ENCODE measurements at places on chromosomes 3 and 15. TPM values are rescaled to one million over a fixed set of nuclear protein-coding genes. Genes with fewer than 3 reads are reported as not detected.
A peak's percentile ranks its signal among the peaks of the same experiment; 100 is the strongest.

GP5 gene
- 0.52 TPM for total RNA-seq

DNA sequence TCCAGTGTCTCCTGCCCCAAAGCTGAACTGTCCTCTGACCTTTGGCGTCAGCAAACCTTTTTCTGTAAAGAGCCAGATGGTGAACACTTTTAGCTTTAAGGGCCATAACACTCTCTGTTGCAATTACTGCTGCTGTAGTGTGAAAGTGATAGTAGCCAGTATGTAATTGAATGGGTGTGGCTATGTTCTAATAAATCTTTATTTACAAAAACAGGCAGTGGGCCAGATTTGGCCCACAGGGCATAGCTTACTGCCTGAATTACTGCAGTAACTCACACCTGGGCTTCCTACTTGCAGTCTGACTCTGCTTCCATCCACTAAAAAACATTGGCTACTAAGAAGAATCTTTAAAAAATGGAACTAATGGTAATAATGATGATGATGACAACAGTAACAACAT lies 68.0 kb upstream of the SLC6A11 start:
- H3K27me3 ChIP-seq = no peaks in the 10 kb centered on the region
- H3K36me3 ChIP-seq = no peaks in the 10 kb centered on the region
- no peaks in the 10 kb centered on the region for H3K4me1 ChIP-seq
- H3K27ac ChIP-seq = no peak overlapping the region
- no peak for DNase-seq

GRCh38 chr3:23815879-23816278 lies 10.1 kb downstream of the UBE2E1 start:
- H3K27ac ChIP-seq = no peak overlapping the region
- peaks cover 4% of the 10 kb centered on the region for H3K4me1 ChIP-seq
- no peak for DNase-seq
- H3K36me3 ChIP-seq = no peaks in the 10 kb centered on the region

- H3K4me3 ChIP-seq = no peak overlapping the region
- H3K4me1 ChIP-seq = no peaks in the 10 kb centered on the region
- no peaks in the 10 kb centered on the region for H3K27me3 ChIP-seq
These were observed 29.9 kb downstream of the ACKR4 start for GRCh38 chr3:132626955-132627354.

DNA sequence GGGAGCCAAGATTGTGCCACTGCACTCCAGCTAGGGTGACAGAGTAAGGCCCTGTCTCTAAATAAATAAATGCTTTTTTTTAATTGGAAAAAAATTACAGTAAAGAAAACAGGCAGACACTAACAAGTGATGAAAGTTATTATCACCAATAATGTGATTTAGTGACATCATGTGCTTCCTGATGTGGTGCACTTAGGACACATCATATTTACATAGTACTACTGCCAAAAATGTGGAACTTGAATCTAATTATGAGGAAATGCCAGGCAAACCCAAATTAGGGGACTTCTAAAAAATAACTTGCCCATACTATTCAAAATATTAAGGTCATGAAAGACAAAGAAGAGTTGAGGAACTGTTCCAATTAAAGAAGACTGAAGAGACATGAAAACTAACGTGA lies 30.8 kb downstream of the MAP4 start:
- no peaks in the 10 kb centered on the region for H3K27me3 ChIP-seq
- no peak for DNase-seq
- H3K4me1 ChIP-seq = peaks cover 1% of the 10 kb centered on the region
- H3K36me3 ChIP-seq = no peaks in the 10 kb centered on the region

NR2C2 gene
- 52.8 TPM for total RNA-seq

SST gene
- not detected for total RNA-seq

DNA sequence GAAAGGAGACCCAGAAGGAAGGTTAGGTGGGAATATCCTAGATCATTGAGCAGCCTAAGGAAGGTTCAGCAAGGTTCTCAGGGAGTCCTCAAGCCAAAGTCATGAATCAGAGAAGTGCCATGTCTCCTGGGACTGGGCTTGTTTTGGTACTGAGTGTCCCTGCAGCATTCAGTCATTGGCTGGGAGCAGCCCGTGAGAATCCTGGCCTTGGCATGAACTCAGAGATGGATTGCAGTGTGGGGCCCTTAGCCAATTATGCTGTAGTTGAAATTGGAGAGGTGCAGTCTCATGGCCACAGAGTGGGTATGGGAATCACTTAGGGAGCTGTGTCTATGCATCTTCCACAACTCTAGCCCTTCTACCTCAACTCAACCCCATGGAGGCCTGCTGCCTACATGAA lies 17.0 kb upstream of the PPM1L start:
- H3K36me3 ChIP-seq = no peaks in the 10 kb centered on the region
- H3K27me3 ChIP-seq = no peaks in the 10 kb centered on the region
- no peaks in the 10 kb centered on the region for H3K4me1 ChIP-seq
- H3K27ac ChIP-seq = no peak overlapping the region
- DNase-seq = no peak

PCSK6 gene
- total RNA-seq = 25.4 TPM

DNA sequence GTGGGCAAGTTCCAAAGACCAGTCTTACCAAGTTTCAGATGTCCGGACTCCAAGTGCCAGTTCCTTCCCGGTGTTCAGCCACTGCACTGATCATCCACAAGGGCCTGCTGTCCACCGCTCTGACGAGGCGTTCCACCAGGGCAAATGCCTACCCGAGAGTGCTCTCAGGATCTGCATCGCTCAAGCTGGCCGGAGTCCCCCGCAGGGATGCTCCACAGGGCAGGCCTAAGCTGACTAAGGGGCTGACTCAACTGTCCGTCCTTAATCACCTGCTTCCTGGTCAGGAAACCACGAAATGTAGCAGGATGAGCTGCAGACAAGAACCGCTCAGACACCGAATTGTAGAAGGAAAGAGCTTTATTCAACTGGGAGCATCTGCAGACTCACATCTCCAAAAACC lies 341.6 kb downstream of the KCNH8 start:
- no peaks in the 10 kb centered on the region for H3K36me3 ChIP-seq
- H3K4me3 ChIP-seq = no peak overlapping the region
- H3K4me1 ChIP-seq = no peaks in the 10 kb centered on the region

PAQR5 gene
- total RNA-seq = 0.57 TPM

GRCh38 chr15:93882141-93882540 lies 349.2 kb upstream of the MCTP2 start:
- H3K27ac ChIP-seq = no peak overlapping the region
- no peak overlapping the region for H3K4me3 ChIP-seq
- no peaks in the 10 kb centered on the region for H3K27me3 ChIP-seq
- no peaks in the 10 kb centered on the region for H3K4me1 ChIP-seq

ZDHHC19 gene
- 0.24 TPM for total RNA-seq

TRPM1 gene
- not detected for total RNA-seq

GRCh38 chr3:159560214-159560979 lies 428.2 kb upstream of the IL12A start:
- no peak for DNase-seq
- H3K36me3 ChIP-seq = no peaks in the 10 kb centered on the region
- H3K4me1 ChIP-seq = no peaks in the 10 kb centered on the region

MLF1 gene
- 28.3 TPM for total RNA-seq

BFSP2 gene
- not detected for total RNA-seq

GRCh38 chr15:52677593-52678467 lies 1.4 kb downstream of the ATOSA start:
- peak overlapping the region; percentile 95 for H3K27ac ChIP-seq
- peak overlapping the region; percentile 98 for H3K4me3 ChIP-seq
- no peaks in the 10 kb centered on the region for H3K36me3 ChIP-seq
- peak; percentile 68 for DNase-seq

- H3K4me1 ChIP-seq = no peaks in the 10 kb centered on the region
- DNase-seq = no peak
- no peak overlapping the region for H3K4me3 ChIP-seq
- H3K36me3 ChIP-seq = no peaks in the 10 kb centered on the region
- H3K27ac ChIP-seq = no peak overlapping the region
- H3K27me3 ChIP-seq = no peaks in the 10 kb centered on the region
These were observed 20.9 kb downstream of the PGBD4 start for GRCh38 chr15:34122771-34123183.

FBXO40 gene
- total RNA-seq = 0.13 TPM

DNA sequence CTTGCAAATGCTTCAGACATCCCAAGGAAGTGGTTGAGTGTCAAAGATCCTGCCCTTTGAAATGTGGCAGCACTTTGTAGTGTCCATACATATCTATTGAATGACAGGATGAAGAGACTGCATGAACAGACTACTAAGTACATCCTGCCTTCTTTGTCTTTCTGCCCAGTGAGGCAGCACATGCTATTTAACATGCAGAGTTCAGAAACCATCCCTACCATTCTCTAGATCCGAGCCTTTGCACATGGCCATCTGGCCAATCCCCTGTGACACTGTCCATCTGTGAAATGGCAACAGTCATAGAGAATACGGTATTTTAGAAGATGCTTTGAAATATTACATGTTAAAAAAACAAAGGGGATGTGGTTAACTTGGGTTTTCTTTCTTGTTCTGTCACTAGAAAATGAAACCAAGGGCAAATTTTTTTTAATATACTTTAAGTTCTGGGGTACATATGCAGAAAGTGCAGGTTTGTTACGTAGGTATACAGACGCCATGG lies 519.6 kb downstream of the NTRK3 start:
- no peaks in the 10 kb centered on the region for H3K27me3 ChIP-seq
- H3K36me3 ChIP-seq = no peaks in the 10 kb centered on the region
- no peak overlapping the region for H3K4me3 ChIP-seq
- no peak overlapping the region for H3K27ac ChIP-seq
- H3K4me1 ChIP-seq = no peaks in the 10 kb centered on the region

CMTM8 gene
- total RNA-seq = 1.3 TPM

DNA sequence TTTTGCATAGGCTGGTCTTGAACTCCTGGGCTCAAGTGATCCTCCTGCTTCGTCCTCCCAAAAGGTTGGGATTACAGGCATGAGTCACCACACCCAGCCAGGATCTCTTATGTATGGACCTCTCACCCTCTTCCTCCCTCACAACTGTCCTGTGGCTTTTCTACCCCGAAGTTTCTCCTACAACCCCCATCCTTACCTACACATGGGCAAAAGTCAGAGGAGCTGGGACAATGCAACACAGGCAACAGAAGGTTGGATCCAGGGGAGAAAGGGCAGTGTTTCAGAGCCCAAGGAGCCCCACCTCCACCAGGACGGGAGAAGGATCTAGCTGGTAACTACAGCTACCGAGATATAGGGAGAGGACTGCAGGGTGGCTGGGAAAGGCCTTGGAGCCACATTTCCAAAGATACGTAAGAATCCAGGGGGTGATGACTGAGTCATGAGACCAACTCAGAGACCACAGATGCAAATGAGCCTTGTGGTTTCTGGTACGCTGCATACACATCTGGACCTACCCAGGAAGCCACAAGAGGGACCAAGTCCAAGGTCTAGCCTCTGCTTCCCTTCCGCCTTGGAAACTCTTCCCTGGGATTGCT lies 13.6 kb downstream of the IGDCC4 start:
- peaks cover 10% of the 10 kb centered on the region for H3K4me1 ChIP-seq
- H3K27ac ChIP-seq = no peak overlapping the region
- H3K27me3 ChIP-seq = no peaks in the 10 kb centered on the region
- DNase-seq = no peak

CD276 gene
- total RNA-seq = 54.8 TPM

DNA sequence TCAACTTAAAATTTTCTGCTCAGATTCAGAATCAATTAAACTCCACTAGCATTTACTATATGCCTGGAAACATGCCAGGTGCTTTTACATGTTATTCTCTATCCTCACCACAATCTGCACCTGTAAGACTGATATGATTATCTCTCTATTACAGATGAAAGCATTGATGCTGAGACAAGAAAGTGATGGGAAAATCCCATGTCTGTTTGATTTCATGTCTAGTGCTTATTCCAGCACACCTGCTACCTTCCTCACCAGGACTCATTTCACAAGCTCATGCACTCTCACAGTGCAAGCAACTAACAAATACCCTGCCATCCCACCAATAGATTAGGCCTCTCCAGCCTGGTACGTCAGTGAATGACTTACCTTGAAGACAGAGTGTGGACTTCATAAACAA lies 25.0 kb upstream of the BCL6 start:
- DNase-seq = no peak
- H3K27ac ChIP-seq = no peak overlapping the region
- no peaks in the 10 kb centered on the region for H3K4me1 ChIP-seq

ZNF770 gene
- 34.8 TPM for total RNA-seq

- no peak overlapping the region for H3K27ac ChIP-seq
- H3K36me3 ChIP-seq = no peaks in the 10 kb centered on the region
- H3K4me1 ChIP-seq = peaks cover 4% of the 10 kb centered on the region
- no peaks in the 10 kb centered on the region for H3K27me3 ChIP-seq
These were observed 76.0 kb downstream of the SSR3 start for GRCh38 chr3:156478891-156479290.

DNA sequence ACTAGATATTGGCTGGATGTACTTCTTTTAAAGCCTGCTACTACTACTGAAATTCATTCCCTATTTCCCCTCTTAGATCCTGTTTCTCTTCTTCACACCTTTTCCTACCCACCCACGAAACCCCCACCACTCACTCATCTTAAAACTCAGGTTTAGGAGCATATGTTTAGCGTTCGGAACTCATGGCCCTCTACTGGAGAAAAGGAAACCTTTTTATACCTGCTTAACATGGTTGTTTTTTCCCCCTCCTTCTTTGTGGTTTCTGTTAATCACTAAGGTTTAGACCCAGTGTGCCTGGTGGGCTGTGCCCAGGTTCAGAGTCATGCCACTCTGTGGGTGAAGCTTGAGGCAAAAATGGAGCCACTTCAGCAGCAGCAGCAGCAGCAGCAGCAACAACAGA lies 2.6 kb downstream of the ARID3B start:
- no peak for DNase-seq
- H3K36me3 ChIP-seq = no peaks in the 10 kb centered on the region
- no peaks in the 10 kb centered on the region for H3K27me3 ChIP-seq

DNA sequence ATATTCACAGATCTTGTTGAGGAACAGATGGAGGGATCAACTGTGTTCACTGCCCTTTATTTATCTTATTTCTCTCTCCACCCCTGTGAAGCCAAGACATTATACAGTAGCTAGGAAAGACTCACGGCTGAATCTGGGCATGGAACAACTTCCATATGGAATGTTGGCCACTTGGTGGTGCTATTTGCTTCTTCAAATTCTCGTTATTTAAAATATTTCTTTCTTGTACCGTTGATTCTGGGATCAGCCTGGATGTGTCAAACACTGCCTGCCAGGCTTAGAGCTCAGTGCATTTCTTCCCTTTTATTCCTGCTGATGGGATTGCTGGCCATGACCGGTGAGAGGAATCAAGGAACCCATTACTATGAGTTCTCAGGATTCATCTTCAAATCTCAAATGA lies 17.5 kb upstream of the GASK1A start:
- DNase-seq = peak; percentile 47
- no peak overlapping the region for H3K27ac ChIP-seq
- H3K4me1 ChIP-seq = peaks cover 1% of the 10 kb centered on the region
